ENCODE measurements at places on chromosomes 2 and 18.

GRCh38 chr2:15750433-15750814 lies 158.8 kb downstream of the DDX1 start:
- no peak for DNase-seq

DNA sequence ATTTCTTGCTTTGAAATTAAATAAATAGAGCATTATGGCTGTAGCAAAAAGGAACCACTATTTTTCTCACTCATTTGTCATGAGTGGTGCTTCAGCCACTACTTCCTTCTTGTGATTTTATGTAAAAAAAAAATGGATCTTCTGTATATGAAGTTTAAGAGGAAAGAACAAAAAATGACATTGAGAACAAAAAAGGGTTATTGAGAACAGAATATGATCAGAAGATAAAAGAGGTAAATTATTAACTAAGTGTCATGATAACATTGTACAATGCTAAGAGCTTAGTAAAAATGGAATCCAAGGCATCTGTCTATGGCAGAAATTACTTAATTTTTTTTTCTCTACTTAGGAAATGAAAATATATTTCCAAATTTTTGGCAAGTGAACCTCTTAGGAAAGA lies 103.5 kb downstream of the PKP4 start:
- DNase-seq = no peak

DNA sequence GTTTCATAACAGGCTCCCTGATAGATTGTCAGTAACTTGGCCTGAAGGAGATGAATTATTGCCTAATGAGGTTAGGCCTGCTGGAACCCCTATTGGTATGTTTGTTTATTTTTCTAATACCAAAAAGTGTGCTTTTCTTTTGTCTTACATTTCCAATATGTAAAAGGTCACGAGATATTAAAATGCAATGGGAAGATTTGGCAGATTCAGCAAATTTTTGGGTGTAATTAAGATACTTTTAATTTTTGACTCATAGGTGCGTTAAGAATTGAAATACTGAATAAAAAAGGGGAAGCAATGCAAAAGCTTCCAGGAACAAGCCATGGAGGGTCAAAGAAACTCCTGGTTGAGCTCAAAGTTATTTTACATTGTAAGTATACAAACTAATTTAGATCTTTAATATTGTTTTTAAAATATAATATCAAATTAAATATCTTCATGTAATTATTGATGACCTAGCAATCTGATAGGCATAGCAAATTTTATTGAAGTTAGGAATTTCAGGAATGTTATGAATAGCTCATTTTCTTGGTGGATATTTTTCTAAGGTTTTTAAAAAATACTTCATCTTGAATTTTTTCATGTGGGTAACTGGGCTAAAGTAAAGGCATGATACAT lies 52.1 kb downstream of the SMCHD1 start:
- DNase-seq = no peak

DNA sequence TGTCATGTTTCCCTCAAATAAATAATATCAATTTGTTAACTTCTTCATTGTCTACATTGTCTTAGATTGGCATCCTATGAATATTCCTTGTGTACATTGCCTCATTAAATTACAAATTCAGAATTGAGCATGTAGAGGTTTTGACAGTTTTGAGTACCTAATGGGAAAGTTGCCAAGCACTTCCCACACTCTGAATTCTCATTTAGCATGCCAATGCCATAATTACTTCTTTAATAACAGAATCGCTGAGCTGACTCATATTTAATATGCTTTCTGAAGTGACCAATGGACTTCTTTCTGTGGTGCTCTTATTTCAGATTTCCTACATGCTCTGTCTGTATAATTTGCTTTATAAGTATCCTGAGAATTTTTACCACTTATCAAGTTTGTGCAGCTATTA lies 114.4 kb upstream of the NOL4 start:
- DNase-seq = no peak

DNA sequence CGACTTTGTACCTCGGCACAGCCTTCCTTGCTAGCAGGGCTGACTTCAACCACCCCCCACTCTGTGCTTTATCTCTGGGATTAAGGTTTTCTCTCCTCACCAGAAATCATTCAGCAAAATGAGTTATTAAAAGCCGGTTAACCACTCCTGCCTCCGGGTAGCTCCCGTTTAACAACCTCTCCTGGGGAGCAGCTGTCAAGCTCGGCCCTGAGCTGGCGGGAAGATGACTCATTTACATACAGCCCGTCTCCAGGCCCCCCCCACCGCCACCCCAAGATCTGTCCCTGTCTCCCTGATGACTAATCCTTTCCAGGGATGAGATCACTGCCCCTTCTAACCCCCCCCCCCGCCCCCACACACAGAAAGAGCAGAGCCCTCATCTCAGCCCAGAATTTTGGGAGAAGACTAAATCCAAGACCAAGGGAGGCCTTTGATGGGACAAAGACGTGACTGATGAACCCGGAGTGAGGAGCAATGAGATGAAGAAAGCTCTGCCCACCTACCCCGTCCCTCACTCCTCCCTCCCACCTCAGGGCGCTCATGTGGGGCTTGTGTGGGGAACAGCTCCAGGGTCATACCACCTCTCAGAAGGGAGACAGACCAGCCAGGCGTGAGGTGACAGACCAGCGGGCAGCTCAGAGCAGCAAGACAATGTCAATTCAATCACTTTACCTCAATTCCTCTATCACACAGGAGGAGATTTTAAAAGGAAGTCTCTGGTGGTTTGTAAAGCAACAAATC lies 131.4 kb downstream of the MSH2 start:
- DNase-seq = no peak

- no peak for DNase-seq
These were observed 55.1 kb upstream of the RIT2 start for GRCh38 chr18:43170586-43170985.

DNA sequence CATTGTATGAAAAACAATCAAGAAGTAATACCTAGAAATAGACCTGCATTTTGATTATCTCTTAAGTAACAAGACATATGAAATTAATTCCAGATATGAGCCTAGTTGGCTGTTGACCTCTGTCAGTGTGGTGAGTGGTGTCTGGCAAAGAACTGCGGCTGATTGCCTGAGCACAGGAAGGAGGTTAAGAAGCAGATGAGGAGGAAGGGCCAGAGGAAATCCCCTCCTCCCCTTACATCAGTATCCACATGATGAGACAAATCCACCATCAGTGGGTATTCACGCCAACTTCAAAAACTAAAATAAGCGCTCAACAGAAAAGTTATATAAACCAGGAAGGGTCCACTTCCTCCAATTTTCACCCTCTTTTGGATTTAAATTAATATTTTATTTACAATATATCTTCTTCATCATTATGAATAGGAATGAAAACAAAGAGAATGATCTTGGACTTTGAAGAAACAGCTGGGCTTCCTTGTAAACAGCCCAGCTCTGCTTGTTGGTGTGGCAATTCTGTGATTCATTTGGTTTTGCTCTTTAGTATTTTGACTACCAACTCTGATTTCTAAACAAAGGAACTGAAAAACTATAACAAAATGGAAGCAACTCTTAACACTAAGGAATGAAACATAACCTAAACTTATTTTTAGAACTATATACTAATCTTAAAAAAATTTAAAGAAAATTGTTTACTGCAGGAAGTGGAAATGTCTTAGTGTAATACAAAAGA lies 27.3 kb downstream of the RFTN2 start:
- no peak for DNase-seq

DNA sequence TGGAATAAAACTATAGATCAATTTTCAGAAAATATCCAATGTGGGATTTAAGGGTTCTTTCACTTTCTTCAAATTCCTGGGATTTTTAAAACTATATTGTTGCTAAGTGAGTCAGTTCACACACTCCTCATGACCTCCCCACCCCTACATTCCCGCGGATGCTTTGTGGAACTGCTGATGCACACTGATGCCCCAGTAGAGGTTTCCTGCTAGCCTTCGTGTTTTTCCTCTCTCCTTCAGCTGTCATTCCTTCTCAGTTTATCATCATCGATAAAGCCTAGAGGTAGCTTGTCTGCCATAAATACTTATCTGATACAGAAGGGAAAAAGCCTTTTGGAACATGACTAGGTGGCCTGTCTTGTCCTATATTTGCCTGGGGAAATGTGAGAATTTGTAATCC lies 67.4 kb upstream of the GALNT5 start:
- DNase-seq = no peak

GRCh38 chr2:54531558-54531957 lies 75.4 kb downstream of the SPTBN1 start:
- no peak for DNase-seq

- peak; percentile 20 for DNase-seq
These were observed 9.8 kb upstream of the MREG start for GRCh38 chr2:216023055-216023648.

- no peak for DNase-seq
These were observed 501.9 kb upstream of the CHAC2 start for GRCh38 chr2:53265544-53266299.

DNA sequence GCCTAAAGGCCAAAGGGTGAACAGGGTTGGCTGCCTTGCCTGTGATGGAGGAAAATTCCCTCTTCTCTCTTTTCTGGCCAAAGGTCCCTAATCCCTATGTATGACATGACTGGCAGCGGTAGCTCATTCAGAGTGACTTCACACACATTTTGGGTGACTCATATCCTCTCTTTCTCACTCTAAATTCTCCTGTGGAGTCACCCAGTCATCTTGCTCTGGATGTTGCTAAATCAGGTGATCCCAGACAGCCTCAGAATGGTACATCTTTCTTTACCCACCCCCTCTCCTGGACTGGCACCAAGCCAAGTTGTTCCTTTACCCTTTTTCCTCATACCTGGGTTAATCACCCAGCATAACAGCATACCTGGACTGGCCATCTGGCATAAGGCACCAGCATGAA lies 77.2 kb downstream of the NEURL3 start:
- no peak for DNase-seq

GRCh38 chr18:51127664-51128063 lies 69.8 kb downstream of the MEX3C start:
- no peak for DNase-seq

DNA sequence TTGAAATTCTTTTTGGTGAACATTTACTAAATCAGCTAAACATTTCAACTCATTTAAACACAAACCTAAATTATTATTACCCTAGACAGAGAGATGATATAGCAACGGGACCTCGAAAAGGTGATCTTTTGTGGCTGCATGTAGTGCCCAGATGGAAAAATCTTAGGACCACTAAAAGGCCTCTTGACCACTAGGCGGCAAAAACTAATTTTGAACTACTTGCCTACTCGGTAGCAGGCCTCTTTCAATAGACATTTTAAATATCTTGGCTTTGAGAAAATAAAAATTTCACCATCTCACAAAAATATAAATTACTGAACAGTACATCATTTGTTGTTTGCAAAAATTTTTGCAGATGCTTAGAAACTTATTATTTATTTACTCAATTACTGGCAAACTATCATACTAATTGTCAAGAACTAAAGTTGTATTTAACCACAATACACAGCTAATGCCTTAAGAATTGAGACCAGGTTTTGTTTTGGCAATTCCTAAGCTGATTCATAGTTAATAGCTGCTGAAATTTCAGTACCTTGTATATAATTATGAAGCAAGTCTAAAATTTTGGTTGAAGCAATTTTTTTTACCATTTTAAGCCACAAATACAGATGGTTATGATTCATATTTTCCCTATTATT lies 9.4 kb downstream of the COL3A1 start:
- no peak for DNase-seq

- DNase-seq = no peak
These were observed 27.6 kb downstream of the GALNT3 start for GRCh38 chr2:165766326-165766927.

GRCh38 chr2:112626604-112627059 lies 19.1 kb upstream of the SLC20A1 start:
- peak; percentile 55 for DNase-seq

- no peak for DNase-seq
These were observed 75.6 kb downstream of the ZBTB7C start for GRCh38 chr18:48333563-48333962.

DNA sequence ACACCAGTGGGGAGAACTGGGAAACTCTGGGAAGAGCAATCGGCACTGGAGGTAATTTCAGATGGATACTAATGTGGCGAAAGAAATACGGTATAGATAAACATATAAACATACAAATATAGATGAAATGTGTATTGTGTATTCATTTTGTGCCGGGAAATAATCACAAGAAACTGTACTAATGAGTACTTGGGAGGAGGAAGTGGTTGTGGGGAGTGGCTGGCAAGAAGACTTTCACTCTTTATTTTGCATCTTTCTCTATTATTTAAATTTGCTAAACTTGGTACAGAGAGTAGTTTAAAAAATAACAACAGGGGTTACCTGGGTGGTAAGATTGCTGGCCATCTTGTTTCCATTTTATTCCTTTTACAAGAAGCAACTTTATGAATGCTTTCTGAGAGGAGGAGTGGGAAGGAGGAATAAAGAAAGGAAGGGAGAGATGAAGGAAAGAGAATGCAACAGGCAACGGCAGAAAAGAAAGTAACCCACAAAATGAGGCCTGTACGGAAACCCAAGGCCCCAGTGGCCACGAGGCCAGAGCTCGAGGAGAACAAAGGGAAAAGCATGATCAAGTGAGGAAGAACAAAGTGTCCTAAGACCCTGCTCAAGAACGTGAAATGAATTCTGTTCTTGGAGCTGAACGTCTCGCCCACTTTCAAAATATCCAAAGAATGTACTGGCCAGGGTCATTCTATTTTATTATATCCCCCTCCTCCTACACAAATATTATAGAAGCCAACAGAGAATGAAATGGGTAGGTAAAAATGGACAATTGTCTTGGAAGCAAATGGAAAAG lies 45.2 kb downstream of the FAM178B start:
- DNase-seq = no peak

DNA sequence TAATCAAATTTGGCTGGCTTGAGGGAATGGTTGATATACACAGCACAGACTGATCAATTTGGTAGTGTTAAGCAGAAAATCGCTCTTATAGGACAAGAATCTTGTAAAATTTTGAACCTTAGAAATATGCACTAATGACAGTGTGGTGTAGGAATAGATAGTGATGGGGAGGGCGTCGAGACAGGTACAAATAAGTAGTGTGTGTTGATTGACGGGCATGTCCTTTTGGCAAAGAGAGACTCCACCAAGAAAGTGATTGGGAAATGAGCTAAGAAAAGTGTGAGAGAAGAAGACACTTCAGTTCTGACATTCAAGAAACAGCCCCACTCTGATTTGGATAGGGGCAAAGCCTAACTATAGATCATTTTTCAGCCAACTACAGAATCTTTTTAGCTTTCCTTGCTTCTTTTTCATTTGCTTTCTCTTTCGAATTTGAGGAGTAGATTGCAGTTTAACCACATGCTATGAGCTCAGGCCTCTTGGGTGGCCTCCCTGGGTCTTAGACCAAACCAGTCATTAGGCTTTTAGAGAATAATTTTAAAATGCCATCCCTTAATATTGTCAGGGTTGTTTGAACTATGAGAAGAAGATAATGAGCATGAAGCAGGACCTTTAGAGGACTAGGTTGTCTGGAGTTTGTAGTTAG lies 127.1 kb downstream of the CERS6 start:
- no peak for DNase-seq

GRCh38 chr2:213220967-213221603 lies 63.2 kb upstream of the SPAG16 start:
- DNase-seq = no peak

GRCh38 chr2:127415593-127416505 lies 2.4 kb upstream of the PROC start:
- DNase-seq = peak; percentile 81

GRCh38 chr2:240066489-240066888 lies 13.2 kb upstream of the OR6B3 start:
- DNase-seq = no peak
